ENCODE measurements at places on chromosomes 7 and 10.
A peak's percentile ranks its signal among the peaks of the same experiment; 100 is the strongest.

- no peak for DNase-seq
Observed at GRCh38 chr7:2622869-2623697, 8.7 kb upstream of the TTYH3 start.

DNA sequence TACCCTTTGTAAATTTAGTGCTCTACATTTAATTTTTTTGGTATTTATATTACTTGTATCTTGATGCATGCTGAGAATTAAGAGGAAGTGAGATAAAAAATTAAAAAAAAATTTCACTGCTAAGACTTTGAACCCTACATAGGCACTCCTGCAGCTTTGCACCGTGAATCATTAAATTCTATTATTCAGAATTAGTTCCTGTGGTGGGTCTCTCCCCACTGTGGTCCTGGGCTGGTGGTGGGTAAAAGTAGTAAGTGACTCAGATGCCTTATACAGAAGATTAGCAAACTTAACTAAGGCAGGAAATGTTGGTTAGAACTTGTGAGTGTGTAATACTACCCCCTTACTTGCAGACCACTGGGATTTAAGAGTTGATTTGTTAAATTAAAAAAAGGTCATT is 72.6 kb downstream of the AP3M1 start:
- peak; percentile 42 for DNase-seq

DNA sequence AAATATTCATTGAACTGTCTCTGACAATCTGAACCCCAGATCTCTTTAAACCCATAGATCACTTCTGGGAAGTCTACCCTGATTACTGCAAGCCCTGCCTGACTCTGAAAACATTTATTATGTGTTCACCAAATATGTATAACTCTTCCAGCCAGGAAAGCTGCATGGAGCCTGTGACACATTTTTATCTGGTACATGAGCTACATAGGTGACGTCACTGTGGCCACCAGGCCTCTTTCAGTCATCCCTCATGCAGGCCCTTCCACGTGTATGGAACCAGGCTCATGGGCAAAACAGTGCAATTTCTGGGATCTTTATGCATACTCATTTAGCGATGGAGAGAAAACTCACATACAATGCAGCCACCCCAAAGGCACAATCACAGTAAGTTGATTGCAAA is 133.9 kb upstream of the NUPR2 start:
- DNase-seq: no peak

GRCh38 chr7:120169996-120170783 is 102.8 kb upstream of the KCND2 start:
- no peak for DNase-seq

- DNase-seq: no peak
Observed at GRCh38 chr7:111911166-111911961, 294.8 kb downstream of the DOCK4 start.

GRCh38 chr7:39199951-39200350 is 222.2 kb downstream of the POU6F2 start:
- no peak for DNase-seq

DNA sequence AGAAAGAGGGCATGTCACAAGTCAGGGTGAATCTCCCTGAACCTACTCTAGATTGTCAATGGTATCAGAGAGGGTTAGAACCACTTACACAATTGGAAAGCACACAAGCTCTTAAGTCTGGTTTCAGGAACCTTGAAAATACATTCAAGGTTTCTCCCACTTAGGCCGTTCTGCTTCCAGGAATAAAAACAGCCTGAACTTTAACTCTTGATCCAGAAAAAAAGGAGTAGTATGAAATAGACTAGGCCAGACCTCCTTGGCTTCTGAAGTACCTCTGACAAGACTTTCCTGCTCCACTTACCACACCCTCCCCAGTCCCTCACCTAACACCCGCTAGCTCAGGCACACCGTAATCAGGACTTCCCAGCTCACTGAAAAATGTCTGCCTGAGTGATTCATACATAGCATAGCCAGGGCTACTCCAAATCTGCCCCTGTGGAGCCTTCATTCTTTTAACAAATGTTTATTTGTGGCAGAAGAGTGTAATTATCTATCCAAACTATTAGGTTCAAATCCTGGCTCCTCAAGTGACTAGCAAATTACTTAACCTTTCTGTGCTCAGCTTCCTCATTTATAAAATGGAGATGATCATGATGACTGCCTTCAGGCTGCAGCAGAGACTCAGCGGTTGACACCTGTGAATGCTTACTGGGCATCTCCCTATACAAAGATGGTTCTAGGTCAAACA is 30.3 kb upstream of the IL6 start:
- no peak for DNase-seq

- no peak for DNase-seq
Observed at GRCh38 chr10:77531441-77532001, 106.1 kb downstream of the KCNMA1 start.

DNA sequence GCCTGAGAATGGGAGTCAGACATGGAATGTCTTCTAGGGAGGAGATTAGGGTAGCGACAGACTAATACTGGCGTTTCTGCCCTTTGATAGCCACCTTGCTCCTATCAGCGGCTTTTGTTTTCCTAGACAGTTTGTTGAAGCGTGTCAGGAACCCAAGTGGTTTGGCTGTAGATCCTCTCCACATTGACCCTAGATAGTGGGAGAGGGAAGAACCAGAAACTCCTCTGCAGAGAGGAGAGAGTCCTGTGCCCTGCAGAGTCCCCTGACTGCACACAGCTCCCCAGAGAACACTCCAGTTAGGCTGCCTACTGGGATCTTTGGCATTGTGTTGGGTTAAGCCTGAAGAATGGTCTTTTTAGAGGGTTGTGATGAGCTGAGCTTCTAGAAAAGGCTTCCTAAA is 2.4 kb downstream of the MEPCE start:
- no peak for DNase-seq

- no peak for DNase-seq
Observed at GRCh38 chr7:73518470-73518869, 3.6 kb downstream of the BAZ1B start.

DNA sequence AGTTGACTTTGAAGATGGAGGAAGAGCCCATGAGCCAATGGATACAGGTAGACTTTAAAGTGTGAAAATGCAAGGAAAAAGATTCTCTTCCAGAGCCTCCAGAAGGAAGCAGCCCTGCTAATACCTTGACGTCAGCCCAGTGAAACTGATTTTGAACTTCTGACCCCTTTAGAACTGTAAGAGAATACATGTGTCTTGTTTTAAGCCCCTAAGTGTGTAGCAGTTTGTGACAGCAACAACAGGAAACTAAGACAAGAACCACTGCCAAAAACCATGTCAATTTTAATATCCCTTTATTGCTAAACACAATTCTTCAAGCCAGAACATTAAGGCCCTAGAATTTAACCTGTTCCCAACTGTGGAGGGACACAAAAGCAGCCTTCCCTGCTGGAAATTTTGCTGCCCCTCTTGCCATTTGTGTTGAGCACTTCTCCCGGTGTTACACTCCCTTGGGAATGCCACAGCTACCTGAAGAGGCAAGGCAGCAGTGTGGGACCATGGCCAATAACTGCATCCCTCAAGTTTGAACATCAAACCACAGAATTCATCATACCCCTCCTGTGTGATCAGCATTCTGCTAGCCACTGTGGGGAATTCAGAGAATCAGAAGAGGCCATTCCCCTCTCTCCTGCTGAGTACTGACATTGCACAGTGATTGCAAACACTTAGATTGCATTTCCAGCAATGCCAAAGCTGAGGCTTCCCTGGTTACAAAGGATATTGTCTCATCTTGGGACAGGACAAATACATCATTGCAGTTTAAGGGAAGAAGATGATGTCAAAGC is 12.3 kb upstream of the CCDC172 start:
- no peak for DNase-seq
